Thyroid gland (tissue), 4 donors: ENCODE measurements at places on chromosomes 4 and X.

GRCh38 chrX:20500171-20500865, 233.6 kb upstream of the RPS6KA3 start:
- no peaks in the 10 kb centered on the region for H3K4me1 ChIP-seq
- H3K27me3 ChIP-seq = no peaks in the 10 kb centered on the region
- no peak for DNase-seq
- H3K4me3 ChIP-seq = no peak overlapping the region
- H3K27ac ChIP-seq = no peak overlapping the region

- DNase-seq = no peak
- H3K27ac ChIP-seq = no peak overlapping the region
- H3K4me1 ChIP-seq = no peaks in the 10 kb centered on the region
- H3K4me3 ChIP-seq = no peak overlapping the region
- H3K27me3 ChIP-seq = no peaks in the 10 kb centered on the region
Measured at GRCh38 chr4:149638073-149638472, 177.6 kb downstream of the IQCM start.

DNA sequence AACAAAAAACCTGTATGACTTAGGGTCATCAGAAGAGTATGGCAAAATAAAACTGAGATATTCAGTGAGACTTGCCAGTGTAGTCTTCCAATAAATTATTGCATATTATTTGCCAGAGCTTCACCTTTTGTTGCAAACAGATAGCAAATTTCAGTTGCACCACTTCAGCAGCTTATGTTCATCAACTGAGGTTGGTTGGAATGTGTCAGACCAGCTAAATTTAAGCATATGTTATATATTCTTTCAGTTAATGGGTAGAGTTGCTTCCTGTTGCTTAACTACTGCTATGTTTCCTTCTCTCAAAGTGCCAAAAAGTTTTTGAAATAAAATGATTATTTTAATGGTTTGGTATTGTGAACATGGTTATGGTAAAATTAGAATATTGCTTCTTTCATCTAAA, 61.5 kb downstream of the GALNT7 start:
- no peaks in the 10 kb centered on the region for H3K27me3 ChIP-seq
- no peak overlapping the region for H3K27ac ChIP-seq
- H3K36me3 ChIP-seq = no peaks in the 10 kb centered on the region
- no peaks in the 10 kb centered on the region for H3K4me1 ChIP-seq

- no peak overlapping the region for H3K27ac ChIP-seq
- no peak overlapping the region for H3K4me3 ChIP-seq
- H3K27me3 ChIP-seq = no peaks in the 10 kb centered on the region
- H3K4me1 ChIP-seq = no peaks in the 10 kb centered on the region
- no peak for DNase-seq
Measured at GRCh38 chr4:170398218-170398617, 308.5 kb upstream of the AADAT start.
